ENCODE measurements at places on chromosomes 5 and 9.

DNA sequence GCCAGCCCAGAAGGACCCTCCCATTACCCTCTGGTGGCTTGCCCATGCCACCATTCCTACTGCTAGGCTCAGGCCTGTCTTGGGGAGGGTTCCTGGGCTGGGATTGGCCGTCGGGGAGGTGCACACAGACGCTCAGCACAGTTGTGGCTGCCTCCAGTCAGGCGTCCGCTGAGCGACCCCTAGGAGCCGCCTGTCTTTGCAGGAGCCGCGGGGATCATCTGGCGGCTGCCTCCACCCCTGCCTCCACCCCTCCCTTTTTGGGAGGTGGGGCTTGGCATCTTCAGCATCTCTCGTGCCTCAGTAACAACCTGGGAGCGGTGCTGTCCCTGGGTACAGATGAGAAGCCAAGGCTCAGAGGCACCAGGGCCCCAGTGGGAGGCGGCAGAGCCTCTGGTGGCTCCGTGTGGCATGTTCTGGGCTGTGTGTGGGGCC, 39.6 kb downstream of the RXRA start:
- DNase-seq: no peak

DNA sequence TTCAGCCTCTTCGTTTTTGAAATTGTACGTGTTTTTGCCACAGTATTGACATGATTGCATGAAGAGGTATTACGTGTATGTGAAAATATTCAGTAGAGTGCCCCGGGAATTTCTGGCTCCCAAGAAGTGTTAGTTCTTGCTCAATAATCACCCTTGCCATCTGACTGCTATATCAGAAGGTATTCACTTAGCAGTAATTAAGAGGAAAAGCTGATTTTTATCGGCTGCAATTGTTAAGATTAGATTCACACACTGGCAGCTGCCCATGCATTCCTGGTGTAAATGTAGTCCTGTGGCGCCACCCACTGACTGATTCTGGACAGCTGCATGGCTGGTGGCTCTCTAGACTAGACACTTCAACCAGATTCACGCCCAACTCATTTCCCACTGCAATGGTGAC, 440.1 kb upstream of the ADAMTS16 start:
- DNase-seq: no peak

DNA sequence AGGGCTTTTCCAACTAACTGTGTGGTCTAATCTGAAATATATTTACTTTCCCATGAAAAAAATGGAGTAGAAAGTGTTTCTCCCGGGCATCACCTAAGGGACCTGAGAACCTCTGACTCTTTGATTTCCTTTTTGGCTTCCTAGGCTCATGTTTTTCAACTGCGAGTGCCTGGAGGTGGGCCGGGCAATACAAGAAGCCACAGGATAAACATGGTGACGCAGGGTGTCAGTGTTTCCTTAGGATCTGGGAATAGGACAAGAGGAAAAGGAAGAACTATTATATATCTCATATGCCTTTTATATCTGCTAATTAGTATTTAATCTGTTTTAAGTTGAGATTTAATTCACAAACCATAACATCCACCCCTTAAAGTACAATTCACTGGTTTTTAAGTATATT, 11.4 kb upstream of the LECT2 start:
- DNase-seq: no peak

GRCh38 chr9:134939080-134939733, 21.5 kb upstream of the FCN1 start:
- DNase-seq: no peak

DNA sequence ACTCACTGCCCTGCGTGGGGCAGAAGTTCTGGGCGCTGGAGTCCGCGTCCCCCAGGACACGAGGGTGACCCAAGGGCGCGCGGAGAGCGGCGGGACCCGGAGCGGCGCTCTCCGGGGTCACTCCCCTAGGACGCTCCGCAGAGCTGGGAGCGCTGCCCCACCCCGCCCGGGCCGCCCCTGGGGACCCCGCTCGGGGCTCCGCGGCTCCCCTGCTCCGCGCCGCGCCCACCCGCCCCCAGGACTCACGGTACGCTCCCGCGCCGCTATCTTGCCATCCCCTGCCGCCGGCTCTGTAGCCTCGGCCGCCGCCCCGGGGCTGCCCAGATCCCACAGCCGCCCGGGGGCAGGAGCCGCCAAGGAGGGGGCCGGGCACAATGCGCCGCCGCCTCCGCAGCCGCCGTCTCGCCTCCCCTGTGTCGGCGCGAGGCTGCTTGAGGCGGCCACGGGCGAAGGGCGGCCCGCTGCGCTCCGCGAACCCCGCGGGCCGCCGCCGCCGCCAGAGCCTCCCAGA, 303 bp downstream of the LIFR start:
- DNase-seq: no peak

DNA sequence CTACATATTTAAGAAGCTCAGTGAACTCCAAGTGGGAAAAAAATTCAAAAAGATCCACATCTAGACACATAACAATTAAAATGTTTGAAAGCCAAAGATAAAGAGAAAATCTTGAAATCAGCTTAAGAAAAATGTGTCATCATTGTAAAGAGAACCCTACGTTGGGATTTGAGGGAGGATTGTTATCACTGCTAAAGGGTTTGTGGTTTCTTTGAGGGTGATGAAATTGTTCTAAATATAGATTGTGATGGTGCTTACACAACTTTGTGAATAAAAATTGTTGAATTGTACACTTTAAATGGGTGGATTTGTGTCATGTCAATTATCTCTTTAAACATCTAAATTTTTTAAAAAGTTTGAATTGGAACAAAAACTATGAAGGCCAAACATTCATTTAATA, 92.2 kb upstream of the ADAMTS19 start:
- DNase-seq: no peak

- no peak for DNase-seq
Measured at GRCh38 chr9:3281399-3281798, 244.4 kb downstream of the RFX3 start.

- DNase-seq: no peak
Measured at GRCh38 chr9:137445930-137446431, 4.8 kb upstream of the ENTPD8 start.

DNA sequence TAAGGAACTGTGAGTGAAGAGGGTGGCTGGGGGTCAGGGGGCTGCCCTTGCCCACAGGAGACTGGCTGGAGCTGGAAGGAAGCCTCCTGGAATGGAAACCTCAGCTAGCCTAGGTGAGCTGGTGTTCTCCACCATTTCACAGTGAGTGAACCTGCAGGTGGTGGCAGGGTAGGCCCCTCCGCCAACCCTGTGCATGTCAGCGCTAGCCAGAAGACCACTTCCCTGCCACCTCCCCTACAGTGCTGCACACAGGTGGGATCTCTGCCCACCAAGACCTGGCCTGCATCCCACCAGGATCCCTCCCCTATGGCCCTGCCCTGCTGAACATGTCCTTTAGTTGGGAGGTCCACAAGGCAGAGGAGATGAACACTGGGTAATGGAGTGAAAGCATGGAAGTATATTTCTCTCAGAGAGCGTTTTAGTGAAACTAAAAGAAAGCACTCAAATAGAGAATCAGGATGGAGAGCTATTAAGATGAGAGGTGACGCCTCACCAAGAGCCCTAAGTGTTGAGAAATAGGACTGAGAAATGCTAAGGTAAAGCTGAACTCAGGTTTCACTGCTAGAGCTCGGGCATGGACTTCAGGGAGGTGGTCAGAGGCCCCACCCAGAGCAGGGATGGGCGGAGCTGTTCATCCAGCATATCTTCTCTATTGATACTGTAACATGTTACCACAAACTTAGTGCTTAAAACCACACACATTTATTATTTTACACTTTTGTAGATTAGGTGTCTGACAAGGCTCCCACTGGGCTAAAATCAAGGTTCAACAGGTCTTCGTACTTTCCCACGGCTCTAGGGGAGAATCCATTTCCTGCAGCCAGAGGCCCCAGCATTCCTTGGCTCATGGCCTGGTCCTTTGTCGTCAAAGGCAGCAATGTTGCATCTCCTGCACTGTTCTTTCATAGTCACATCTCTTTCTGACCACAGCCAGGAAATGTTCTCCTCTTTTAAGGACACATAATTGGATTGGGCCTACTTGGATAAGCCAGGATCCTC, 83.2 kb downstream of the DIRAS2 start:
- no peak for DNase-seq

DNA sequence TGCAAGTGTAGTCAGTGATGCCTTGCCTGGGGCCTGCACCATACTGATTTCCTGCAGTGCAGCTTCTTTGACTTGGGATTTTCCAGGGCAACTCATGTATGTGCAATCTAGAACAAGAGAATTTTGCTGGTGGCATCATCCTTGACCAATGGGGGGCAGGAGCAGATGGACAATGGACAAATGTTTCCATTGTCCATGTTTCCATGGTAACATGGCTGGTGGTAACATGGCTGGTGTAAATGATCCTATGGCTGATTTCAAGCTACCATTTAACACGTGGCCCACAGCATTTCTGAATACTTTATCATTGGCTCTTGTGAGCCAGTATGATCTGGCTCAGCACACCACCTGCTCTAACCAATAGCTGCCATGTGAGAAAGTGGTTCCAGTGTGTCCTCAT, 130.1 kb upstream of the OSMR start:
- DNase-seq: no peak

- no peak for DNase-seq
Measured at GRCh38 chr9:124871156-124871561, 9.2 kb downstream of the ARPC5L start.

DNA sequence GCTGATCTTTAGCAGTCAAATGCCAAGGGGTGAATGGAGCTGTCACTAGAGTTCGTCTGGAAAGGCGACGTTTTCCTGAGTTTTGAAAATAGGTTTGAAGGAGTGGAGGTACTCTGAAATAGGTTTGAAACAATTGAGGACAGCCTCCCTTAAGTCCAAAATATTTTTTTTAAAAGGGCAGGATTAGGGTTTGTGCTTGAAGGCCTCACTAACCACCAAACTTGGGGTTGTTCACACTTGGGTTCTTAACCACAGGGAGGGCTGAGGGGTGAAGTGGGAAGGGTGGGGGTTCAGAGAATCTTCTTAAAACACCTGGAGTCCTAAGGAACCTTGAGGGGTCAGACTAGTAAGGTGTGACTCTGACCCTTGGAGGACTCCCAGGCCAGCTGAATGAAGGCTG, 3.5 kb upstream of the PCDH12 start:
- no peak for DNase-seq

DNA sequence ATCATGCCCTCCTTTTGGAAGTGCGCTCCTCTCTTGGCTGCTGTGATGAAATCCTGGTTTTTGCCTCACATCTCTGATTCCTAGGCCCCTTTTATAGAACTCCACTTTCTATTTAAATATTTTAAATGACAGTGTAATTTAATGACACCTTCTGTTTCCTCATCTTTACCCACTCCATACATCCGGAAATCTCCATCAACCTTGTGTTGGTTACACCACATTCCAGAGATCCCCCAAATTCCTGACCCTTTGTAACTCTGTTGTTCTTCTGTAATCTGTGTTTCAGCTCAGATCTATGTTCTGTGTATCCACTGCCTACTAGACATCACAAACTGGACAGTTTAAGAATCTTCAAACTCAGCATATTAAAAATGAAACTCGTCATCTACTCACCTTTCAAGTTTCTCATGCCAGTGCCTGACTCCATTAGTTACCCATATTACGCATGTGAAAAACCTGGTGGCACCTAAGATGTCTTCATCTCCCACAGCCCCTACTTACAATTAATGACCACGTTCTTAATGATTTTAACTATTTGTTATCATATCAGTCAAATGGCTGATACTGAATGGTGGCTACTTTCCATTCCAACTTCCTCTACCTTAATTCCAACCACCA, 25.1 kb downstream of the PARP8 start:
- DNase-seq: no peak

Measured in NCI-H2081 treated with DMSO at 0.1 percent for 48 hours (cell line).